ENCODE measurements at places on chromosomes 2 and 18. TPM values are rescaled to one million over a fixed set of nuclear protein-coding genes. Genes with fewer than 3 reads are reported as not detected.

The B4GALT6 gene
- 5.3 TPM for total RNA-seq

The CFC1 gene
- not detected for total RNA-seq

- no peaks in the 10 kb centered on the region for H3K36me3 ChIP-seq
- no peak overlapping the region for H3K4me3 ChIP-seq
- H3K4me1 ChIP-seq, result peaks cover 20% of the 10 kb centered on the region
Observed at GRCh38 chr2:231348704-231349373, 46.7 kb upstream of the B3GNT7 start.

GRCh38 chr2:189676471-189676870 is 2.0 kb downstream of the ANKAR start:
- no peaks in the 10 kb centered on the region for H3K36me3 ChIP-seq
- peaks cover 15% of the 10 kb centered on the region for H3K4me1 ChIP-seq
- no peak overlapping the region for H3K27ac ChIP-seq
- DNase-seq, result no peak

The PROKR1 gene
- 0.28 TPM for total RNA-seq

The STK11IP gene
- 13.0 TPM for total RNA-seq

DNA sequence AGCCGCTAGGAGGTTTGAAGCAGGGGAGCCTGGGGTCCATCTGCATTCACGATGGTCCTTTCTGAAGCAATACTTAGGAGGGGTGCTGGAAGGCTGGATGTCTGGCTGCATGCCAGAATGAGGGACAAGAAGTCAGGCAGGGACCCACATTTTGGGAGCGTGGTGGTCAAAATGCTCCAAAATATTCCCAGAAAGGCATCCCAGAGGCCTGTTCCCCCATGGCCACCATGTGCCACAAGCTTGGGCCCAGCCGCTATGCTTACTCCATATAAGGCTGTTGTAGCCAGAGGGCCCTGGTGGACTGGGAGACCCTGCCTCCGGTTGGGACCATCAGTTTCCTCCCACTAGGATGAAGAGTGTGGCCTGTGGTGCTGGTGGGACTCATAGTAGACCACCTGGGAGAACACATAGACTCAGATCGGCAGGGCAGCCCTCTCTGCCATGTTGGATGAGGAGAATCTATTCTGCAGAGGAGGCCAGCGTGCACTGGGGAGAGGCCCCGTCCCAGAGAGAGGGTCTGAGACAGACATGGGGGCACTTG is 3.6 kb upstream of the PROM2 start:
- DNase-seq, result no peak
- H3K4me1 ChIP-seq, result no peaks in the 10 kb centered on the region
- H3K4me3 ChIP-seq, result no peak overlapping the region

The CDK5R2 gene
- total RNA-seq, result not detected

The PPIG gene
- 41.3 TPM for total RNA-seq

All from sigmoid colon (tissue), 7 donors.